ENCODE measurements at places on chromosomes 7 and 10.

- no peak for DNase-seq
Observed at GRCh38 chr7:69749994-69750393, 151.7 kb downstream of the AUTS2 start.

DNA sequence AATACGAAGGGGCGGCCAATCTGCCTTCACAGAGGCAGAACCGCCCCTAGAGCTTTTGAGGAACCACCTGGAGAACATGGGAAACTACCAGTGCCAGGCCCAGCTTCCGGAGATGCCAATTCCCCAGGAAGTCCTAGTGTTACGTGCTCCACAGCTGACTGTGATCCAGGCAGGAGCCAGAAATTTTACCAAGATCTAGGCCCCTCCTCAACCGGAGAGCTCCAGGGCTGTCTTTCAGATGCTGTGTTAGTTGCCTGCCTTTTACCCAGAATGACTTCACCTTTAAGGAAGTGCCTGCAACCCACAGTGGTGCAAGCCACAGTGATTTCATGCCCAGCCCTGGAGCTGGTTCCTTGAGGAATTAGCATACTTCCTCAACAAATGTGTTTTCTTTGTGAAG is 62.9 kb downstream of the ELMO1 start:
- DNase-seq, result no peak

DNA sequence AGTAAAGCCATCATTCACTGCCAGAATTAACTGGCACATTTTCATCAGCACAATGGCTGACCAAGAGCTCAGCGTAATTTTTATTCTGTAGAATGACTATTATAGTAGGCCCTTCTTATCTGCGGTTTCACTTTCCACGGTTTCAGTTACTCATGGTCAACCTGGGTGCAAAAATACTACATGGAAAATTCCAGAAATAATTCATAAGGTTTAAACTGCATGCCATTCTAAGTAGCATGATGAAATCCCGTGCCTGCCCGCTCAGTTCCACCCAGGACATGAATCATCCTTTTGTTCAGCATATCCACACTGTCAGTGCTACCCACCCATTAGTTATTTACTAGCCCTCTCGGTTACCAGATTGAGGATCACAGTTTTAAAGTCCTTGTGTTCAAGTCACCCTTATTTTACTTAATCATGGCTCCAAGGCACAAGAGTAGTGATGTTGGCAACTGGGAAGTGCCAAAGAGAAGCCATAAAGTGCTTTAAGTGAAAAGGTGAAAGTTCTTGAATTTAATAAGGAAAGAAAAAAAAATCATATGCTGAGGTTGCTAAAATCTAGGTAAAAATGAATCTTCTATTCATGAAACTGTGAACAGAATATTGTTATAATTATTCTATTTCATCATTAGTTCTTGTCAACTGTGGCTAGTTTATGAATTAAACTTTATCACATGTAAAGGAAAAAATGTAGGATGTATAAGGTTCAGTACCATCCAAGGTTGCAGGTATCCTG is 204.9 kb downstream of the DOCK4 start:
- DNase-seq, result no peak

- no peak for DNase-seq
Observed at GRCh38 chr10:34985823-34986222, 104.3 kb downstream of the CUL2 start.

DNA sequence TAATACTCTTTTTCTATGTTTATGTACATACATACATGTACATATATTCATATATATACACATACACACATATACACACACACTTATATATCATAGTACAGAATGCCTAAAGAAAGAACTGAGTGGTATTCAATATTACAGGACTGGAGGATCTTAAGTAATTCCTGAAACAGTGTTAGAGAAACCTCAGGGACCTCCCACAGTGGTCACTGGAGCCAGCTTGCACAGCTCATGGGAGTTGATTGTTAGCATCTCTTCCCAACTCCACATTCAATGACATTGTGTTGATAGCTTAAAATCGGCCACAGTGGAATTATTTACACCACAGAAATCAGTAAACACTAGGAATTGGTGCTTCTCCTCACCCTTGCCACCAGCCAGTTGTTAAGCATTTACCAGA is 6.0 kb downstream of the LRRC17 start:
- DNase-seq, result no peak

- no peak for DNase-seq
Observed at GRCh38 chr10:132937861-132938260, 4.5 kb downstream of the CFAP46 start.

DNA sequence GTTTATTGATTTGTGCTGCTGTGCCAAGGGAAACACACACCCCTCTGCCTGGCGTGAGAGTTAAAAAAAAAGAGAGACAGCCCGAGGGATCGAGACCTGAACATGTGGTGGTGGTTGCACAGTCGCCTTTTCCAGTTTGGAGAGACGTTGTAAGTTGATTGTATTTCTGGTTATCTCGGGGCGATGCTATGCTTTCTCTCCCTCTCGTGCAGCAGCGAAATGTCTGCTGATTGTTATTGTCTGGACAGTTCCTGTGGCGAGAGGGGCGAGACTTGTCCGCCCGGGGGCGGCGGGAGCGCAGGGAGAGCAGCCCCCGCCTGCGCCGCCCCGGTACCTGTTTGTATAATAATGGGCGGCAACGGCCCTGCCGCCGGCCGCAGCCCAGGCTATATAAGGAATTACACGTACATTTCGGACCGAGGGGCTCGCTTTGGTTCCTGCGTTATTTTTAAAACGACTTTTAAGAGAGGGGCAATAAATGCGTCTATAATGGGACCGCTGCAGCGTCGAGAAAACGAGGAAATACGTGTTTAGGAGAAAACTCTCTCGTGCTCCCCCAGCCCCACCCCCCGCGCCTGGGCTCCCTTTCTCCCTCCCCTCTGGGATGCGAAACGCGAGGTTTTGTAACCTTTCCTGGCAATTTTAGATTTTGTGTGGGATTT is 1.7 kb downstream of the ZEB1 start:
- no peak for DNase-seq

DNA sequence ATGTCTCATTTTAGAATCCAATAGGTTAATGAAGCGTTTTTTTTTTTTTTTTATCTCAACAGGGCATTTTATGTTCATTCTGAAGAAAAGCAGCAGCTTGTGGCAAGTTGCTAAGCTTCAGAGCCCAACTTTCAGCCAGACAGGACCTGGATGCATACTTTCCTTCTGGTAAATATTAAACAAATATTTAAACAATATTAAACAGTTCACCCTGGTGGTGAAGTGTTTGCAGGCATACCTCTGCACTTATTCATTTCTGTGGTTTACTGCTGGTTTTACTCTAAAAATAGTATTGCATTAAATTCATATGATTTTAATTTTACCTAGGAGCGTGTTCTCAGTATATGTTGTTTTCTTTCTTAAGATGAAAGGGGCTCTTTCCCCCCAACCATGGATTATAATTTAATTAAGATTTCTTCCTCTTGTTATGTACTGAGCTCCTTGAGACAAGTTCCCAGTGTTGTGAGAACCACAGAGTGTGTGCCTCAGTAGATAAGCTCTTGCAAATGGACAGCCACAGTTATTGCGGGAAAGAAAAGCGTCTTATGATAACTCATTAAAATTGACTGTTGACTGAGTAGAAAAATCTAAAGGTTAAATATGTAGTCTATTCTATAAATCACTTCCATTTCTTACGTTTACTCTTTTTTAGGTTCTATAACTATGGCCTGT is 155.8 kb downstream of the MALRD1 start:
- no peak for DNase-seq

DNA sequence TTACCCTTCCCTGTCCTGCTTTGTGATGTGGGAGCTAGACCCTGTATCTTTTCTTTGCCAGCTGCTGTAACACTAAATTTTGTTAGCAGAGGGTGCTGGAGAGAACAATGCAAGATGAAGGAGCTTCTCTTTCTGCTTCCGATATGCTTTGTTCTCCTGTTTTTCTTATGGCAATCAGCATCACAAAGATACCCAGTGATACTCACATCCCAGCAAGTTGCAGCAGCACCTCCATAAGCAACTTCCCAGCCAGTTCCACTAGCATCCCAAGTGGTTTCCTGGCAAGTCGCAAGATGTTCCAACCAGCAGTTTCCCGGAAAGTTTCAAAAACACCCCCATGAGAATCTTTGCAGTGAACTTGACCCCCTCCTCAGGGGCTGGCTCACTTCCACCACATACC is 148.6 kb downstream of the IMMP2L start:
- DNase-seq, result no peak

DNA sequence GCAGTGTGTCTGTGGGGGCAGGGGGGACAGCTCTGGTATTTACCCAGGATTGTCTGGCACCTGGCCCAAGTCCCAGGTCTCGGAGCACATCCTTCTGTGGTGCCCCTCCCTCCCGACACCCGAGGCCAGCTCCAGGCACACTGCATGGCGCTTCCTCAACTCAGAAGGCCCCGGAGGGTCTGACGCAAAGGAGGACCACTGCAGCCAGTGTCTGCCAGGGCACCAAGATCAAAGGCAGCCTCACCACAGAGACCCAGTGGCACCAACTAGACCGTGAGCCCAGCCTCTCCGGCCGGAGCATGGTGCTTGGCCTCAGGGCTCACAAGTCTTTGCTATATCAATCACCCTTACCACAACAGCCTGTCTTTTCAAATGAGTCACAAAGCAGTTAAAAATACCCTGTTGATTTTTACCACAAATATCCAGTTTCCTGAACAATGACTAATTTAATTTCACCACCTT is 99.3 kb upstream of the DDC start:
- no peak for DNase-seq

- no peak for DNase-seq
Observed at GRCh38 chr7:25870574-25870973, 281.4 kb upstream of the NFE2L3 start.

GRCh38 chr10:69449841-69450240 is 1.4 kb upstream of the TSPAN15 start:
- DNase-seq, result no peak

DNA sequence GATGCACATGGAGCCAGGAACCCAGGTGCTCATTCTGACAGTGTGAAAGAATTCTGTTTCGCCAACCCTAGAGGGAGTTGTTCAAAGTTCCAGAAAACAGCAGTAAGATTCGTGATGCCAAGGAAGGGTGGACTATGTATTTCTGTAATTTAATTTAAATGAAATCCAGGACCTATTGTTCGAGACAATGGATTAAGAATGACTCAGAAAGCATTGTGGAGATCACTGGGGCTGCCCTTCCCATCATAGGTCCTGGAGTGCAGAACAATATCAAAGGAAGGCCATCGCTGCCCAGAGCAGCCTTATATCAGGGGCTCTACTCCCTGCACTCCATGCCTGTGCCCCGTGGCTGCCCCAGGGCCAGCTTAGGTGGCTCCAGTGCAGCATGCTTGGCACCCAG is 32.1 kb upstream of the CALD1 start:
- no peak for DNase-seq

DNA sequence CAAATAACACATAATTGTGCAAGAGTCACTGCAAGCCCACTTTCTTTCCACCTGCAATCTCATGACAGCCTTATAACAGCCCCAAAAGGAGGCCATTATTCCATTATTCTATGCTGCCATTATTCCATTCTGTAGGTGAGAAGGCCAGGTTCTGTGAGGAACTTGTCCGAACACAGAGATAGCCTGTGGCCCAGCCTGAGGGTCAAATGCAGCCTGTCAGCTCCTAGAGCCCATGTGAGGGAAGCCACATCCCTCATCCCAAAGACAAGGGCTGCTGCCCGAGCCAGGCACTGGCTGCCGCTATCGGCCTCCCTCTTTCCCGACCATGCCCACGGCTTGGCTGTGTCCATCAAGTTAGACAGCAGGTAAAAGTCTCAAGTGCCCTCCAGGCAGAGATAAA is 24.1 kb upstream of the C10orf71 start:
- DNase-seq, result no peak

DNA sequence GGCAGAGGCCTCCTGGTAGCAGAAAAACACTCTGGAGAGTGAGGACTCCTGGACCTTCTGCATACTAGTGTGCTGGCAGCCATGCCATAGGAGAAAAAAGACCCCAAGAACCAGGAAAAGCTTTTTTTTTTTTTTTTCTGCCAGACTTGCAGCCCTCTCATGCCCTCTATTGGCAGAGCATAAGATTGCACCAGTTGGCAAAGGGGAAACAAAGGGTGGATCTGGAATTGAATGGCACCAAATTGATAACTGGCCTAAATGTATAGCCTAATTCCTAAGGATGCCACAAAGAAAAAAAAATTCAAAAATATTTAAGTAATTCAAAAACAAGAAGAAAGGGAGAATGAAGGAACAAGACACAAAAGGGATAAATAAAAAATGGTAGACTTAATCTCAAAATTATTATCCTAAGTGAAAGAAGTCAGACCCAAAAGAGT is 112.5 kb upstream of the GHITM start:
- DNase-seq, result no peak

GRCh38 chr10:102475451-102476040 is 24.2 kb upstream of the C10orf95 start:
- DNase-seq, result no peak

All from amygdala (tissue), 56 donors.